ENCODE measurements at places on chromosomes 11 and 22. TPM values are rescaled to one million over a fixed set of nuclear protein-coding genes. Genes with fewer than 3 reads are reported as not detected.
A peak's percentile ranks its signal among the peaks of the same experiment; 100 is the strongest.

- DNase-seq, result no peak
These were observed 380 bp upstream of the TTC17 start for GRCh38 chr11:43358279-43358800.

DNA sequence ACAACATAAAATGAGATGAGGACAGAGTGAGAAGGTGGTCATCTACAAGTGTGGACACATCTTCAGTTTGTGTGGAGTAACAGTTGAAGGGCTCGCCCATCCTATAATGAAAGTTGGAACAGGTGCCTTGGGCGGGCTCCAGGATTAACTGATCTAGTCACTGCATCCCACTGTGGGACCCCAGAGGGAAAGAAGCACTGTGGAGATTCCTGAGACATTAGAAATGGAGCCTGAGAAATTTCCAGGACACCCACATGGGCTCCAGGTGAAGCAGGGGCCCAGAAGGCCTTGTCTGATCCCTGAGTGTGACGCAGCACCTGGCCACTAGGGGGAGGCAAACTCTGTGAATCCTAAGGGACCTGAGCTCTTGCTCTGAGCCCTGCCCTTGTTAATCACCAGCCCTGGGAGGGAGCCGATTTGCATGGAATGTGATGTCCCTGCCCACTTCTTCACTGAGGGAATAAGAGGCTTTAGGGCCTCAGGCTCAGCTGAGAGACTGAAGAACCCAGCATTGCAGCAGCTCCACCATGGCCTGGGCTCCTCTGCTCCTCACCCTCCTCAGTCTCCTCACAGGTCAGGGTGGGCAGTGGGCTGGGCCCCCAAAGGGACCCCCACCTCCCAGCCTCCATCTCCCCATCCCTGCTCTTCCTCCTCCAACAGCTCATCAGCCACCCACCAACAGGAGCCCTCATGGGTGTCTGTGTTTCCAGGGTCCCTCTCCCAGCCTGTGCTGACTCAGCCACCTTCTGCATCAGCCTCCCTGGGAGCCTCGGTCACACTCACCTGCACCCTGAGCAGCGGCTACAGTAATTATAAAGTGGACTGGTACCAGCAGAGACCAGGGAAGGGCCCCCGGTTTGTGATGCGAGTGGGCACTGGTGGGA lies 98.4 kb downstream of the VPREB1 start:
- DNase-seq, result peak; percentile 18

SYT13 gene
- not detected for polyA plus RNA-seq

- peak; percentile 94 for DNase-seq
These were observed 201.2 kb upstream of the E2F8 start for GRCh38 chr11:19441752-19442553.

DNA sequence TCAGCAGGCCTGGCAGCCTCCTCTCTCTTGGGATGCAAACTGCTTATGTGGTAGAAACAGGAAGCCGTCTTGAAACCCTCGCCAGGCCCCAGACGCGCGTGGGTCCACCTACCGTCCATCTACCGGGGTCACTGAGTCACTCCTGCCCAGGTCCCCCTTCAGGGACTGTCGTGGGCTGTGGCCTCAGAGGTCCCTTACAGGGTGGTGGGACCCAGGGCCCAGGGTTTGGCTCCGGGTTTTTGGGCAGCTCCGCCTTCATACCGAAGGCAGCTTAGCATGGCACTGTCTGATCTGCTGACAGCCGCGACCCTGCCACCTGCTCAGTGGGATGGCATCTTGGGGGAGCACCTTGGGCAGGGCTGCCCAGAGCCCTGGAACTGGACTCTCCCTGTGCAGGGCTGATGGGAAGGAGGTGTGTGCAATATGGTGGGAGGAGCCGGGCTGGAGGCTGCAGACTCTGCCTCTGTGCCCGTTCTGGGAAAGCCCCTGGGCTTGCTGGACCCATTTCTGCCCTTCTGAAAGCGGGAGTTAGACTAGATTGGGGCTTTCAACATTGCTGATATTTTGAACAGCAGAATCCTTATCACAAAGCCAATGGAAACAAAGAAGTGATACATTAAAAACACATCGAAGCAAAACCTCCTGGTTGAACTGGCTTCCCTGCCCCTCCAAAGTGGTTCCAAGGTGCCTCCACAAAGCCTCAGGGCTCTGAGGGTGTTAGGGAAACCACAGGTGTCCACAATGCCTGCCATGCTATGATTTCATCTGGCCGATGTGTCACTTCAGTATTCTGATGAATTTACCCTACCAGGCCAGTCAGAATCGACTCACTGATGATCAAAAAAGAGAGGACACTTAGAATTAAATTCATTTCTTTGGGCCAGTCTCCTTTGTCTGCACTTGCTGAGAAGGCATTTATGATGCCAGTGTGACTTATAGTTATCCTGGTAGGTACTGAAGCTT lies 316.5 kb downstream of the KIRREL3 start:
- DNase-seq, result no peak

- no peak for DNase-seq
These were observed 24.5 kb downstream of the DLG2 start for GRCh38 chr11:85602526-85603213.

- peak; percentile 11 for DNase-seq
These were observed 86.8 kb upstream of the CHORDC1 start for GRCh38 chr11:90309693-90310092.

GRCh38 chr11:93118276-93118675 lies 79.5 kb downstream of the SLC36A4 start:
- DNase-seq, result no peak

Data from endothelial cell of umbilical vein (primary cell).